Dorsolateral prefrontal cortex (tissue), 122 donors: ENCODE measurements at places on chromosomes 1 and 21. TPM values are rescaled to one million over a fixed set of nuclear protein-coding genes. Genes with fewer than 3 reads are reported as not detected.

The TNFRSF14 gene
- 24.0 TPM for total RNA-seq

The HPDL gene
- total RNA-seq: 1.8 TPM

The HCRTR1 gene
- not detected for total RNA-seq

The NTMT2 gene
- not detected for total RNA-seq

The SYT6 gene
- 2.1 TPM for total RNA-seq

The PRDM16 gene
- total RNA-seq: 14.6 TPM

The LCE2C gene
- total RNA-seq: not detected

The ADAM30 gene
- total RNA-seq: not detected

The GPR37L1 gene
- total RNA-seq: 65.5 TPM

The LCE1B gene
- not detected for total RNA-seq

The WNT2B gene
- 6.7 TPM for total RNA-seq

The RHOU gene
- total RNA-seq: 32.7 TPM

The FBXO2 gene
- total RNA-seq: 142 TPM

The FAM177B gene
- not detected for total RNA-seq

The DMRTA2 gene
- total RNA-seq: 0.38 TPM

The TSSK3 gene
- 4.3 TPM for total RNA-seq
